ENCODE measurements at places on chromosomes 5 and 9. TPM values are rescaled to one million over a fixed set of nuclear protein-coding genes. Genes with fewer than 3 reads are reported as not detected.
A peak's percentile ranks its signal among the peaks of the same experiment; 100 is the strongest.

The C5orf52 gene
- total RNA-seq = not detected

The LHX3 gene
- total RNA-seq = 0.24 TPM

The DPYSL3 gene
- 229 TPM for total RNA-seq

The TAF11L10 gene
- total RNA-seq = 16.4 TPM

DNA sequence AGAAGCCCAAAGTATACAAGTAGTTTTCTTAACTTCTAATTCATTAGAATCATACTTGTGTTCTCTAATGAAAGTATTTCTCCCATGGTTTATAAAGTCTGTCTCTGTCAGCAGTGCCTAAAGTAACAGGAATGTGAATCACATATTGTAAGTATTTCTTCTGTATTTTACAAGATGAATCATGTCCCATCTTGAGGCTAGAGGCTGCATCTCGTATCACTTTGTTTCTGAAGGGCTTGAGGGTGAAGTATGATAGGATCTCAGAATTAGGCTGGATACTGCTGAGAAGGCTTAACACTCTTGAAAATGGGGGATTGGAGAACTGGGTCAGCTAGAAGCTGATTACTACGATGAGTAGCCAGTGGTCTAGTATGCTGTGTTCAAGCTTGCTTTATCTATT is 242.2 kb upstream of the ACTBL2 start:
- peak; percentile 56 for DNase-seq

DNA sequence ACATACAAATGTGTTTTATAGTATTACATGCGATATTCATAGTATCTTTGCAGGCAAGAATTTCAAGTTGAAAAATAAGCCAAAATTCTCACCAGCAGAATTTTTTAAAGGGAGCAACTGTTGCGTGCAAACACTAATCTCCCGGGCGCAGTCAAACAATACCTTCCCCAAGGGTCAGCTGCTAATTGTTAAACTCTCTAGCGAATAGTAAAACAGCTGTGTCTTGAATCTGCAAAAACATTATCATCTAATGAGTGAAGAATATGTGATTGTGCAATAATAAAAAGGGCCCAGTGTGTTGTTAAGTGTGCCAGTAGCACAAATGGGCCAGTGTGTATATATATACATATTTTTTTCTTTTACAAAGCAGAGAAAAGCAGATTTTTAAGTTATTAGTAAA is 131.4 kb downstream of the CCDC192 start:
- no peak for DNase-seq

- DNase-seq = no peak
These were observed 7.3 kb upstream of the FGF18 start for GRCh38 chr5:171412186-171412585.

DNA sequence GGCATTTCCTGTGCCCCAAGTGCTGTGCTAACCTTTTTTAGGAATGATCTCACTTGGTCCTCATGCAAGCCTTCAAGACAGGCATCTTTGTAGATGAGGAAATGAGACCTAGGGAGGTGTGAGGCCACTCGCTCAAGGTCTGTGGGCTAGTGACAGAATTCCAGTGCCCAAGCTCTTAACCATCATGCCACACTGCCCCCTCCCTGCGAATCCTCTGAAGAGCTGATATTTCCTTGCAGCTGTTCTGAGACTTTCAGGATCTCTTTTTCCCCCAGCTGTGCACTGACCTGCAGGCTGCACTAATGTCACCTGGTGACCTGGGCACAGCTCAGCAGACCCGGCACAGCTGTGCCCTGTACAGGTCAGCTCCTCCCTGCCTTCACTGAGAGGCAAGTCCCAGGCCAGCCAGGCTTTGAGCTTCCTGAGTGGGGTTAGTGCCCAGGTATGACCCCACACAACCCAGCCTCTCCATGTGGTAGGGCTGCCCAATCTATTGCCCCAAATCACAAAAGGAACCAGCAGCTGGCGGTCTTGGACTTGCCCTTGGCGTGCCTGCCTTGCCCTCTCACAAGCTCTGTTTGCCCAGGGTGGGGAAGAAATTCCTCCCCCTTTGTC is 32.7 kb downstream of the MORN5 start:
- no peak for DNase-seq

- DNase-seq = no peak
These were observed 4.2 kb upstream of the NRARP start for GRCh38 chr9:137306066-137306849.

All from umbilical cord (tissue), 2 donors.